Natural killer cell (primary cell): ENCODE measurements at places on chromosomes 3 and 15.

GRCh38 chr3:21697707-21698106 is 53.3 kb downstream of the ZNF385D start:
- no peaks in the 10 kb centered on the region for H3K4me1 ChIP-seq
- no peaks in the 10 kb centered on the region for H3K36me3 ChIP-seq
- no peak overlapping the region for H3K4me3 ChIP-seq
- DNase-seq: no peak
- no peaks in the 10 kb centered on the region for H3K27me3 ChIP-seq

GRCh38 chr3:189368384-189368783 is 196.6 kb downstream of the TPRG1 start:
- no peak overlapping the region for H3K27ac ChIP-seq
- H3K27me3 ChIP-seq: no peaks in the 10 kb centered on the region
- H3K36me3 ChIP-seq: no peaks in the 10 kb centered on the region
- no peak for DNase-seq

DNA sequence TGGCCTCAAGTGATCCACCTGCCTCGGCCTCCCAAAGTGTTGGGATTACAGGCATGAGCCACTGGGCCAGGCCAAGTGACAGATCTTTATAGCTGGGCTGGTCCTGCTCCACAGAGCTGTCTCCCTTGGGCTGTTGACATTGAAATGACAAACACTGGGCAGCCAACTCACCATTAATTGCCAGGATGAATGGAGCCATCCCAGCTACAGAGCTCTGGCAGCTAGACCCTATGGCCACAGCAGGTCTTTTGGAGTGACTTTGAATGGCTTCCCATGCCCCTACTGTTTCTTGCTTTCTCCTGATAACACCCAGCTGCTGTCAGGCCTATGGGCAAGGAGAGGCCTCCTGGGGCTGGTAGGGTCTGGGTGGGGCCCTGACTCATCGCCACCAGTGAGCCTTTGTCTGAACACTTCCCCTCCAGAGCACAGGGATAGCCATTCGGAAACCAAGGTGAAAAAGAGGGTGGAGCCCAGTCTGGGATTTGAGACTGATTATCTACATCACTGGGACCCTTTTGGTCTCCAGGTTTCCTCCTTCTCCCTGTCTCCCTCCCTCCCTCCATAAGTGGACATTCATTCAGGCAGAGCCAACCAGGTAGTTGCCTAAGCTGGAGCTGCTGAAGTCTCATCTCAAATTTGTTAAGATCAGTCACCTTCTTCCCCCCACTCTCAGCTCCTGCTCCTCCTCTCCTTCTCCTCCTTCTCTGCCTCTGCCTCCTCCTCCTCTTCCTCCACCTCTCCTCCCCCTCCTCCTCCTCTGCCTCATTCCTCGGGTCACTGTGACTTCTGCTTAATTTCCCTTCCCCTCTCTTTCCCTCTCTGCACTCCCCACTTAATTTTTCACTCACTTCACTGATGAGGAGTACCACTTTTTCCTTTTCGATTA is 34.0 kb downstream of the BHLHE40 start:
- H3K27ac ChIP-seq: peak overlapping the region; percentile 36
- no peak for DNase-seq
- no peak overlapping the region for H3K4me3 ChIP-seq
- H3K36me3 ChIP-seq: no peaks in the 10 kb centered on the region
- H3K4me1 ChIP-seq: peaks cover 89% of the 10 kb centered on the region
- no peaks in the 10 kb centered on the region for H3K27me3 ChIP-seq

DNA sequence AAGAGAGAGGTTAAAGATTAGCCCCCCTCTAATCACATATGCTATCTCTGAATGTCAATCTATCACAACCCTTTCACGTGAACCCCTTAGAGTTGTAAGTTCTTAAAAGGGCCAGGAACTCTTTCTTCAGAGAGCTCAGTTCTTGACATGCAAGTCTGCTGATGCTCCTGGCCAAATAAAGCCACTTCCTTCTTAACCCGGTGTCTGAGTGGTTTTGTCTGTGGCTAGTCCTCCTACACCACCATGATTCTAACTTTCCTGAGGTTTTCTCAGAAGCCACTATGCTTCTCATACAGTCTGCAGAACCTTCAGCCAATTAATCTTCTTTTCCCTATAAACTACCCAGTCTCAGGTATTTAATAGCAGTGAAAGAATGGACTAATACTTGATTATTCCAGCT is 231.1 kb upstream of the CNTN6 start:
- H3K4me3 ChIP-seq: no peak overlapping the region
- DNase-seq: no peak
- H3K4me1 ChIP-seq: no peaks in the 10 kb centered on the region

- H3K36me3 ChIP-seq: no peaks in the 10 kb centered on the region
- no peak for DNase-seq
- no peaks in the 10 kb centered on the region for H3K4me1 ChIP-seq
- H3K4me3 ChIP-seq: no peak overlapping the region
These were observed 100.8 kb upstream of the ALDH1A3 start for GRCh38 chr15:100778831-100779288.

GRCh38 chr3:9897408-9898372 is 5.0 kb upstream of the IL17RE start:
- peaks cover 12% of the 10 kb centered on the region for H3K4me1 ChIP-seq
- DNase-seq: no peak
- no peak overlapping the region for H3K4me3 ChIP-seq
- no peaks in the 10 kb centered on the region for H3K27me3 ChIP-seq
- H3K36me3 ChIP-seq: peaks cover 11% of the 10 kb centered on the region

GRCh38 chr3:187997490-187997889 is 156.5 kb upstream of the LPP start:
- no peak overlapping the region for H3K27ac ChIP-seq
- no peak overlapping the region for H3K4me3 ChIP-seq
- H3K36me3 ChIP-seq: no peaks in the 10 kb centered on the region
- DNase-seq: no peak
- no peaks in the 10 kb centered on the region for H3K27me3 ChIP-seq

DNA sequence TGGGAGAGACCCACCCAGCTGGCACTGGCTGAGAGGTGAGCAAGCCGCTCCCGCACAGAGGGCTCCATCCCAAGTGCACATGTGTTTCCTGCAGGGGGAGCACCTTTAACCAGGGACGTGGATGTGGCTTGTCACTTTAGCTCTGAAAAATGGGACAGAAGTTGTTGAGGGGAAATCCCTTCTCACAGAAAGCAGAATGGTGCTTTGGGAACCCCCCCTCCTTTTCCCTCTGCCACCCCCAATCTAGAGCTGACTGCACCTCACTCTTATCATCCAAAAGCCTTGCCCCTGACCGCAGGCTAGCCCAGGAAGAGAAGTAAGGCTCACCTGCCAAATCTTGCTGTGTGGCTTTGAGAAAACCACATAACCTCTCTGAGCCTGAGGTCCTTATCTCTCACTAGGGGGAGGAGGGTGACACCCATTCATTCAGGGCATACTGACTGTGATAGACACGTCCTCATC is 77.9 kb downstream of the RPN1 start:
- peaks cover 18% of the 10 kb centered on the region for H3K4me1 ChIP-seq
- no peaks in the 10 kb centered on the region for H3K36me3 ChIP-seq
- peak; percentile 55 for DNase-seq
- no peak overlapping the region for H3K27ac ChIP-seq

DNA sequence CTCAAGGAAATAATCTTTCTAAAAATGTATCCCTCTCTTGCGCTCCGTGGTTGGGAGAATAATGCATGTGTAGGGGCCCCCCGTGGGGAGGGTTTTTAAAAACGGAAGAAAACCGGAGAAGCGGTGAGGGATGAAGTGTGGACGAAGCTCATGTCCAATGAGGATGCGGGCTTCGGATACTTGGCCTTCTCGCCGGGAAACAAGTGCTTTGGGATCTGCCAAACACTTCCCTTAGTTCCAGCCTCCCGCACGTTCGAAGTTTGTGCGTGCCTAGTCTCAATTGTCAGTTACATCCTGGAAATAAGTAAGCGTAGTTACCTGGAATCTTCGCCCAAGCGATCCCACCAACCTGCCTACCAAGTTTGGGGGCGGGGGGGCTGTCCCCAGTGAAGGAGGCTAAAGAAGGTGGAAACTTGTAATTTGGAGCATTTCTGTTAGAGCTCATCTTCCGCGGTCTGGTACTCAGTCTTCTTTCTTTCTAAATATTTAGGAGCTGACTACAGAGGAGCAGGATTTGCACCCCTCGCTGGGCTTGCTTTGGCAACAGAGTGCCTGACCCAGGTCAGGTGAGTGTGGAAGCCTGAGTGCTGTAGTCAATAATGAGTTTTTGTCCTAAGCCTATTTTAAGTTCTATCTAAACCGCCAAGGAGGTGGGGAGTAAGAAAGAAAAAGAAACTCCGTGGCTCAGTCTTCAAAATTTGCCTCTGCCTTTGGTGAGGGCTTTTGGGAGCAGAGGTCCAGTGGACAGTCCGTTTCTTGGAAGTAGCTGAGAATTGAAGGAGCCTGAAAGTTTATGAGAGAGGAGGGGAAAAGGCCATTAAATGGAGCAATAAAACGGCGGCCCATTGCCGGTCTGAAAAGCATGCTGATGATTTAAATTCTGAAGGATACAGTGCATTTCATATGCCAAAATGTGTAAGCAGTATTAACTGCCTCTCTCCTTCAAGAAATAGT is 1.1 kb downstream of the ITPR1 start:
- peaks cover 24% of the 10 kb centered on the region for H3K4me1 ChIP-seq
- no peak for DNase-seq
- peak overlapping the region; percentile 87 for H3K4me3 ChIP-seq

DNA sequence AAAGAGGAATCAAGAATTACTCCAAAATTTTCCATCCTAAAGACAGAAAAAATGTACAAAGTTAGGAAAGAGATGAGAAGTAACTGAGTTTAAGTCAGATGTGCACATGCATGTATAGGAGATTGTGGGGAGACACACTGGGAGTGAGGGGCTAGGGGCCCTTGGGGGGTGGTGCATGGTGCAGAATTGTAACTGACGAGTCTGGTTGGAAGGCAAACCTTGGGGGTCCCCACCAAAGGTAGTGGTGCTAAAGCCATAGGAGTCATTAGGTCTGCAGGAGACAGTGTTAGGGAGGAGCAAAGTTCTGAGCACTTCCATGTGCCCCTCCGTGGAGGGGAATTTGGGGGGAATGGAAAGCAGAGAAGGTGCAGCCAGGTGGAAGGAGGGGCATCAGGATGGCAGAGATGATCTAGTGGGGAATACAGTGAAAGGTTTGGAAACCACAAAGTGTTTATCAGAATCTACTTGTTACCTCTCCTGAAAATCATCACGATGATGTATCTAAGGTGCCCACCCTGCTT is 37.5 kb upstream of the EPHB1 start:
- DNase-seq: no peak
- no peaks in the 10 kb centered on the region for H3K4me1 ChIP-seq
- H3K27me3 ChIP-seq: no peaks in the 10 kb centered on the region
- H3K4me3 ChIP-seq: no peak overlapping the region
- H3K36me3 ChIP-seq: no peaks in the 10 kb centered on the region

DNA sequence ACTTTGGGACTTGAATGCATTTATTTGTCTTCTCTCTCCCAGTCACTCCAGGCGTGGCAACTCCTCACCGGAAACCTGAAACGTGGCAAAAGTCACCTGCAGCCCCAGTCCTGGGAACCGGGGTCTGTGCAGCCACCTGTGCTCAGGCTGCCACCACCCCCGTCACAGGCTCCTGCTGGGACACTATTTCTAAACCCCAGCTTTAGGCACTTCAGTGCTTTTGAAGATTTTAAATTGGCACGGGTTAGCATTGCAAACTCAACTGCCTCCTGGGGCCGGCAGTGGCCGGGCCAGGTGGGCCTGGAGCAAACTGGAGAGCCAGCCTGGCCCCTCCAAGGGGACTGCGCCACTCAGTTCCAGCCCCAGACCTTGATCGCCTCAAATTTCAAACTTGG is 146.7 kb upstream of the IQSEC1 start:
- no peaks in the 10 kb centered on the region for H3K27me3 ChIP-seq
- H3K27ac ChIP-seq: no peak overlapping the region
- H3K36me3 ChIP-seq: no peaks in the 10 kb centered on the region
- no peaks in the 10 kb centered on the region for H3K4me1 ChIP-seq

GRCh38 chr3:131928593-131928992 is 106.2 kb downstream of the CPNE4 start:
- H3K4me1 ChIP-seq: no peaks in the 10 kb centered on the region
- no peak overlapping the region for H3K4me3 ChIP-seq
- no peaks in the 10 kb centered on the region for H3K27me3 ChIP-seq
- no peak for DNase-seq
- no peak overlapping the region for H3K27ac ChIP-seq

DNA sequence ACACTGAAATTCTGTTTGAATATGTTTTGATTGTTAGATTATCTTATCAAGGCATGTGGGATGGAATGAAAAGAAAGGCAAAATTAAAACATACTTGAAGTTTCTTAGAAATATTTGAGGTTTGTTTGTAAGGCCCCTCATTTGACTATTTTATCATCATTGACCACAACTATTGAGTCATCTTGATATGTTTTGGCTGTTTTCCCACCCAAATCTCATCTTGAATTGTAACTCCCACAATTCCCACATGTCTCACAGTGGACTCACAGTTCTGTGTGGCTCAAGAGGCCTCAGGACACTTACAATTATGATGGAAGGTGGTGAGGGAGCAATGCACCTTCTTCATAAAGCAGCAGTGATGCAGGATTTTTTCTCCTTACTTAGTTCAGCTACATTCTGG is 917.1 kb downstream of the PLOD2 start:
- no peaks in the 10 kb centered on the region for H3K4me1 ChIP-seq
- DNase-seq: no peak
- H3K36me3 ChIP-seq: no peaks in the 10 kb centered on the region
- H3K4me3 ChIP-seq: no peak overlapping the region
- H3K27me3 ChIP-seq: no peaks in the 10 kb centered on the region
- no peak overlapping the region for H3K27ac ChIP-seq

- H3K27me3 ChIP-seq: no peaks in the 10 kb centered on the region
- DNase-seq: no peak
- H3K36me3 ChIP-seq: no peaks in the 10 kb centered on the region
- no peak overlapping the region for H3K4me3 ChIP-seq
- peaks cover 7% of the 10 kb centered on the region for H3K4me1 ChIP-seq
These were observed 7.8 kb upstream of the UBP1 start for GRCh38 chr3:33447958-33448357.

- no peaks in the 10 kb centered on the region for H3K27me3 ChIP-seq
- no peaks in the 10 kb centered on the region for H3K36me3 ChIP-seq
- H3K27ac ChIP-seq: peak overlapping the region; percentile 57
- peaks cover 57% of the 10 kb centered on the region for H3K4me1 ChIP-seq
These were observed 62.1 kb upstream of the XCR1 start for GRCh38 chr3:46089237-46090011.

DNA sequence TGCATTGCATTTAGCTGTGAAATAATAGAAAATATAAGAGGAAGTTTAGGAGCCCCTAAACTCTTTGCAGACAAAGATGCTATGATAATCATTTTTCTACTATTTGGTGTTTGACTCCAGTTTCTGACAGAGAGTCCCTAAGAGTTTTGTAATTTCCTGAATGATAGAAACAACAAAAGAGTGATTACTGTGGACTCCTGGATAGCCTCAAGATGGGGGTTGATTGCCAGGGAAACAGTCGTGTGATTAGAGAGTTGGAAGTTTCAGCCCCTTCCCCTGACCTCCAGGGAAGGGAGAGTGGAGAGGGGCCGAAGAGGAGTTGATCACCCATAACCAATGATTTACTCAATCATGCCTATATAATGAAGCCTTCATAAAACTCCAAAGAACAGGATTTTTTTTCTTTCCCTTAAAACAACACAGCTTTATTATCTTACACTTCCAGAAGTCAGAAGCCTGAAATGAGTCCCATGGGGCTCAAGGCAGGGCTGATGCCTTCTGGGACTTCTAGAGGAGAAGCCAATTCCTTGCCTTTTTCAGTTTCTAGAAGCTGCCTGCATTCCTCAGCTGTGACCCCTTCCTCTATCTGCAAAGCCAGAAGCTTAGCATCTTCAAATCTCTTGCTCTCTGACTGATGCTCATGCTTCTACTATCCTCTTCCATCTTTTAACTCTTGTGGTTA is 292.3 kb upstream of the ZPLD1 start:
- DNase-seq: no peak
- H3K36me3 ChIP-seq: no peaks in the 10 kb centered on the region
- no peak overlapping the region for H3K27ac ChIP-seq
- H3K27me3 ChIP-seq: no peaks in the 10 kb centered on the region
